ENCODE measurements at places on chromosomes 5 and 9. TPM values are rescaled to one million over a fixed set of nuclear protein-coding genes. Genes with fewer than 3 reads are reported as not detected.

GRCh38 chr5:157828105-157828943 is 30.6 kb downstream of the CLINT1 start:
- H3K27ac ChIP-seq, result peak overlapping the region; percentile 3
- H3K36me3 ChIP-seq, result no peaks in the 10 kb centered on the region
- H3K4me3 ChIP-seq, result no peak overlapping the region
- DNase-seq, result no peak

- no peak overlapping the region for H3K27ac ChIP-seq
- H3K4me3 ChIP-seq, result no peak overlapping the region
These were observed 375.2 kb upstream of the TLE4 start for GRCh38 chr9:79196606-79197005.

The CRHBP gene
- total RNA-seq, result not detected

GRCh38 chr5:74017112-74017511 is 391.1 kb downstream of the ARHGEF28 start:
- no peak overlapping the region for H3K27ac ChIP-seq
- H3K27me3 ChIP-seq, result no peaks in the 10 kb centered on the region
- H3K4me3 ChIP-seq, result no peak overlapping the region
- H3K4me1 ChIP-seq, result no peaks in the 10 kb centered on the region
- H3K36me3 ChIP-seq, result no peaks in the 10 kb centered on the region
- no peak for DNase-seq

DNA sequence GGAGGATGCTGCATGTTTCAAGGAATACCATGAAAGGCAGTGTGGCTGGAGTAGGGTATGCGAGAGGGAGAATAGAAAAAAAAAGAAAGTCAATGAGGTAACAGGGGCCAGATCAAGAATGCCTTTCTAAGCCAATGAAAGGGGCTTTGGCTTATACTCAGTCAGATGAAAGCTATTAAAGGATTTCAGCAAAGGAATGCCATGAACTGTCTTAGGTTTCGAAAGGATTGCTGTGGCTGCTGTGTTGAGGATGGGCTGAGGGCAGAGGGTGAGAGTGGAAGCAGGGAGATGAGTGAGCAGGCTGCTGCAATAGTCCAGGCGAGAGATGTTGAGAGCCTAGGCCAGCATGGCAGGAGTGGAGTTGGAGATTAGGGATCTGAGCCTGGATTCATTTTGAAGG is 135.4 kb upstream of the CKMT2 start:
- H3K27ac ChIP-seq, result no peak overlapping the region
- no peak overlapping the region for H3K4me3 ChIP-seq
- H3K36me3 ChIP-seq, result peaks cover 2% of the 10 kb centered on the region
- DNase-seq, result no peak

The TRIM36 gene
- total RNA-seq, result 0.25 TPM

The KIF24 gene
- total RNA-seq, result 0.28 TPM

The LRRC26 gene
- not detected for total RNA-seq

Data from natural killer cell (primary cell).